ENCODE measurements at places on chromosomes 11 and 22. TPM values are rescaled to one million over a fixed set of nuclear protein-coding genes. Genes with fewer than 3 reads are reported as not detected.

The EHF gene
- 1.0 TPM for total RNA-seq

DNA sequence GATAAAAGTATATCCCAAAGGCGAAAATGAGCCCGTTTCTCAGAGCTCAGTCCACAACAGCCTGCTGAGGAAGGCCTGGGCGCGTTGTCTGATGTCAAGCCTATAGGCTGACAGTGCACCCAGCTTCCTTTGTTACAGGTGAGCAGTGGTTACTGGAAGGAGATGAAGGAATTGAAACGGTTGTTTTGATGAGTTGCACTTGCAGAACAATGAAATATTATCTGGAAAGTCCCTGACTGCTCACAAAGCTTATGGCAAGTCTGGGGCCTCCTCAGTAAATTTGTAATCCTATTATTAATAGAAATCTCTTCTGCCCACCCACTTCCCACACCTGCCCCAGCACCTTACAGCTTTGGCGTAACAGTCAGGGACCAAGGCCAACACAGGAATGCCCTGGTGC, 77.8 kb downstream of the C11orf91 start:
- DNase-seq = no peak
- no peak overlapping the region for H3K4me3 ChIP-seq
- H3K27ac ChIP-seq = no peak overlapping the region
- no peaks in the 10 kb centered on the region for H3K4me1 ChIP-seq
- no peaks in the 10 kb centered on the region for H3K36me3 ChIP-seq

The CRYBA4 gene
- total RNA-seq = not detected

The OR52E8 gene
- not detected for total RNA-seq

- peak overlapping the region; percentile 30 for H3K27ac ChIP-seq
- no peaks in the 10 kb centered on the region for H3K36me3 ChIP-seq
- peaks cover 5% of the 10 kb centered on the region for H3K4me1 ChIP-seq
Measured at GRCh38 chr22:26981111-26981510, 323.7 kb downstream of the MIAT start.

The PTPRCAP gene
- total RNA-seq = 0.29 TPM

The PATE2 gene
- total RNA-seq = not detected
